Stimulated activated naive CD4-positive, alpha-beta T cell treated with Interleukin-2 at 50 U/mL for 16 hours (primary cell): ENCODE measurements at places on chromosomes 6 and 20.

DNA sequence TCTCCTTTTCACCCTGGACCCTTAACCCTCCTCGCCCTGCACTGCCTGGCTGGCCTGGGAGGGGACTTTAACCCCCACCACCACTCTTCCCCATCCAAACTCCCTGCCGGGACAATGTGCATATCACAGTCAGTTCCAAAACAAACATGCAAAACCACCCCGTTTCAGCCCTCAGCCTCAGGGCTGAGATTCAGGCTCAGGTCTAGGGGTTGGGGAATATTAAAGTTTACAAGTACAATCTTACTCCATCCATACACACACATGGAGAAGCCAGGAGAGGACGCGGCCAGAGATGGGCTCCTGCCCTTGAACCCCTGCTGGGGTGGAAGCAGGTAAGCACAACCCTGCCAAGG lies 534 bp downstream of the KIAA1755 start:
- DNase-seq: no peak

DNA sequence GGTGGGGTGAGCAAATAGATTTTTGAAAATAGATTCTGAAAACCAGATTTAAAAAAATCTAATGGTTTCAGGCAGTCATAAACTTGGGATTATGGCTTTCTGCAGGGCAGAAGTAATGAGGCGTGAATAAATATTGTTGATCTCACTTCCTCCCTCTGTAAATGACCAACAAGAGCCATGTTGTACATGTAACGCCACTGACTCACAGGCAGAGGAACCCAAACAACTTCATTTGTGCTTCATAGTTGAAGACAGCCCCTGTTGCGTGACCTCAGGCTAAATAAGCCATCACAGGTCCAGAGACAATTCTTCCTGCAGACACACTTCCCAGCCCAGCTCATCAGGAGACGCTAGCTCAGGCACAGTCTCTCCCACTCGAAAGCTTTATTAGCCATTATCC lies 59.1 kb upstream of the F13A1 start:
- DNase-seq: no peak

GRCh38 chr6:168035661-168036545 lies 38.4 kb downstream of the KIF25 start:
- no peak for DNase-seq

DNA sequence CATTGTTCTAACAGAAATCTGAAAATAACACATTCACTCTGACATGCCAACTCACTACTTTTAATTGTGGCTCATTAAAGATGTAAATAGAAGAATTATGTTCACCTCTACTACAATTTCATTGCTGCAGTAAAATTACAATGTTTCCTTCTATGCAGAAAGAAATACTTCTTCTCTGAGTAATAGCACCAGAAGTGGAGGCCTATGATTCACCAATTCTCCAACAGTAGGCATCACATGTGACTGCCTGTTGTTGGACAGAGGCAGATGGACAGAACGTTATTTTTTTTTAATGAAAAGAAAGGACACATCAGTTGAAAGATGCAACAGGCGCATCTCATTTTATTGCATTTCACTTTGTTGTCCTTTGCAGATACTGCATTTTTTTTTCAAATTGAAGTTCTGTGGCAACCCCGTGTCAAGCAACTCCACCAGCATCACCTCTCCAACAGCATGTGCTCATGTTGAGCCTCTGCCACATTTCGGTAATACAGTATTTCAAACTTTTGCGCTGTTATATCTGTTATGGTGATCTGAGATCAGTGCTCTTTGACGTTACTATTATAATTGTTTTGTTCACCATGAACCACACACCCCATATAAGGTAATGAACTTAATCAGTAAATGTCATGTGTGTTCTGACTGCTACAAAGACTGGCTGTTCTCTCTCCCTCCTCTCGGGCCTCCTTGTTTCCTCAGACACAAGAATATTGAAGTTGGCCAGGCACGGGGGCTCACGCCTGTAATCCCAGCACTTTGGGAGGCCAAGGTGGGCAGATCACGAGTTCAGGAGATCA lies 121.4 kb downstream of the ATXN1 start:
- DNase-seq: no peak

- DNase-seq: no peak
These were observed 36.4 kb downstream of the MYLK4 start for GRCh38 chr6:2714111-2714895.

GRCh38 chr6:81565071-81565470 lies 187.4 kb downstream of the TENT5A start:
- no peak for DNase-seq

DNA sequence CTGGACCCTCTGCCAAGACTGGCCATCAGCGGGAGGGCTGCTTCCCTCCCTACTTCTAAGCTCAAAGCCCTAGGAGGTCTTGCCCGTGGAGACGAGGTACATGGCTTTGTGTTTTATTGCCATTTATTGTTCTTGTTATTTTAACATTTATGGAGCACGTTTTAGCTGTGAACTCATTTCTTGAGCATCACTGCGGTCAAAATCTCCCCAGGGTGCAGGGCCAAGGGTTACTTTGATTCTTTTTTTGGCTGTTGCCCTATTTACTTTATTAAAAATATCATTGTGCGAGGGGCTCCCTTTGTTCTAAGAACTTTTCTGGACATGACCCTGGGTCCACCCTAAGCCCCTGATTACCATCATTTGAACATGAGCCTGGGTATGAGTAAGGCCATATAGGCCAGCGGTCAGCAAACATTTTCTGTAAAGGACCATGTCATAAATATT lies 51.6 kb downstream of the EYA2 start:
- no peak for DNase-seq

DNA sequence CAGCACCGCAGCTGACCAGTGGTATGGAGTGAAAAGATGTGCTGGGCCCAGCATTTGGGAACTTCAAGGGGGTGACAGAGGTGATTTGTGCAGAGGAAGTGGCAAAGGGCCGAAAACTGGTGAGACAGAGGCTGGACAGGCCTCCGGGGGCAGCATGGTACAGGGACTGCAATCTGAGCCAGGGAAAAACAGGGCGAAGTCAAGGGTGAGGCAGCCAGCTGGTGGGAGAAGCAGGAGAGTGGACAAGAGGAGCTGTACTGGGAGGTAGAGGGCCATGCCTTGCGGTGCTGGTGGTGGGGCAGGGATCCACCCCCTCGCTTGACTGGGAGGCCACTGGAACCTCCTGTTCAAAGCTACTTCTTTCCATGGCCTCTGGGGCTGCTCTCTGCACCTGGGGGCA lies 7.3 kb upstream of the GFRA4 start:
- no peak for DNase-seq

GRCh38 chr6:51915098-51915497 lies 172.3 kb downstream of the PKHD1 start:
- DNase-seq: no peak

- DNase-seq: no peak
These were observed 14.6 kb downstream of the TJAP1 start for GRCh38 chr6:43491750-43492661.

GRCh38 chr20:59580991-59581401 lies 23.3 kb upstream of the PHACTR3 start:
- DNase-seq: no peak

GRCh38 chr6:8831366-8832152 lies 396.2 kb upstream of the SLC35B3 start:
- no peak for DNase-seq

DNA sequence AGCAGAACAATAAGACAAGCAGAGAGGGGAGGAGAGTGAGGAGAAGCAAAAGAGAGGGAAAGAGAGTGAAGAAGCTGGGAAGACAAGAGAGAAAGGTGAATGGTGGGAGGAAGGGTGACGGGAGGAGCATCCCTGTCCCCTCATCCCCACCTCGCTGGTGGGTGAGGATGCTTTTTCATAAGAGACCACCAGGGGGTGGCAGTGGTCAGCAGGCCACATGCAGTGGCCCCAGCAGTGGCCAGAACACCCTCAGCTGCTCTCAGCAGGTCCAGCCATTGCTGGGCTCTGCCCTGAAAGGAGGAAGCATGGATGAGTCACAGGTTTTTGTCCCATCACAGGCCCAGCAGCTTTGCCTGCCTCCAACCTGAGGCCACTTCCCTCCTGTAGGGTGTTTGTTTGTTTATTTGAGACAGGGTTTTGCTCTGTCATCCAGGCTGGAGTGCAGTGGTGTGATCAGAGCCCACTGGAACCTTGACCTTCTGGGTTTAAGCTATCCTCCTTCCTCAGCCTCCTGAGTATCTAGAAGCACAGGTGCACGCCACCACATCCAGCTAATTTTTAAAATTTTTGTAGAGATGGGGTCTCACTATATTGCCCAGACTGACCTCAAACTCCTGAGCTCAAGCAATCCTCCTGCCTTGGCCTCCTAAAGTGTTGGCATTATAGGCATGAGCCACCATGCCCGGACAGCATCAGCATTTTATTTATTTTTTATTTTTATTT lies 24.0 kb downstream of the FGD2 start:
- peak; percentile 6 for DNase-seq

- DNase-seq: no peak
These were observed 52.6 kb upstream of the CCDC167 start for GRCh38 chr6:37552267-37552666.

GRCh38 chr6:89979481-89980119 lies 85.3 kb downstream of the GJA10 start:
- no peak for DNase-seq

DNA sequence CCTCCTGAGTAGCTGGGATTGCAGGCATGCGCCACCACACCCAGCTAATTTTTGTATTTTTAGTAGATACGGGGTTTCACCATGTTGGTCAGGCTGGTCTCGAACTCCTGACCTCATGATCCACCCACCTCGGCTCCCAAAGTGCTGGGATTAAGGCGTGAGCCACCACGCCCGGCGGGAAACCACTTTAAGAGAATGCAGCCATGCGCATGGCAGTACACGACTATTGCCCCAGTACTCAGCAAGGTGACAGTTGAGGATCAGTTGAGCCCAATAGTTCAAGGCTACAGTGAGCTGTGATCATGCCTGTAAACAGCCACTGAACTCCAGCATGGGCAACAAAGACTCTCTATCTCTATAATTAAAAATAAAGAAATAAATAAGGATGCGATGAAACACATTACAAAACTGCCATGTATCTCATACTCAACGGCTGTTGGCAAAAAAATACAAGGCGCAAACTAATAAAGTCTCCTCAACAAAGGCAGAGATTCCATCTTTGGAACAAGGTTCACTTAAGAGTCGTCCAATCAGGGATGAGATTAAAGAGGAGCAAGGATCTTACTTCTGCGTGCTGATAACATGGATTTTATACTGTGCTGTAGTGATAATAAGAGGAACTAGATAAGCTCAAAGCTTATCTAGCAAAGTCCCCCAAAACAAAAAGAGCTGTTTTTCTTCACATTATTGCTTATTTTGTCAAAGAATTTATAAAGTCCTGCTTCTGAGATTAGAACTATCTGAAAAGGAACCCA lies 51.1 kb downstream of the STAU1 start:
- DNase-seq: no peak

DNA sequence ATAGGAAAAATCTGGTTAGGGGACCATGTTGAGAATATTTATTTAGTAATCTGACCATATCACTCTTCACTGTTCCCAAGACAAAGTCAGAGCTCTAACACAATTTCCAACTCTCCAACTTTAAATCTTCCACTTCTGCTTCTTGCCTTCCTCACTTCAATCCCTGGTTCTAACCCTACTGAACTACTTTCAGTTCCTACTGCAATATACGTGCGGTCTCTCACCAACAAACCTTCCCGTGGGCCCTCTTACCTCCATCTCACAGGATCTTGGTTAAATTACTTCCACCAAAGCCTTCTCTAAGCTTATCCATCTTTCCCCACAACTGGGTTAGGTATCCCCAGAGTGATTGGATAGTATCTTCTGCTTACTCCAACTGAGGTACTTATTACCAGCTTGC lies 8.0 kb downstream of the EIF2S2 start:
- DNase-seq: no peak

GRCh38 chr20:50810063-50810462 lies 15.2 kb downstream of the BCAS4 start:
- DNase-seq: no peak

- no peak for DNase-seq
These were observed 23.4 kb upstream of the INSM1 start for GRCh38 chr20:20344476-20344875.

GRCh38 chr6:70208235-70208790 lies 94.6 kb downstream of the COL9A1 start:
- no peak for DNase-seq

GRCh38 chr6:37826188-37826587 lies 6.7 kb downstream of the ZFAND3 start:
- no peak for DNase-seq

DNA sequence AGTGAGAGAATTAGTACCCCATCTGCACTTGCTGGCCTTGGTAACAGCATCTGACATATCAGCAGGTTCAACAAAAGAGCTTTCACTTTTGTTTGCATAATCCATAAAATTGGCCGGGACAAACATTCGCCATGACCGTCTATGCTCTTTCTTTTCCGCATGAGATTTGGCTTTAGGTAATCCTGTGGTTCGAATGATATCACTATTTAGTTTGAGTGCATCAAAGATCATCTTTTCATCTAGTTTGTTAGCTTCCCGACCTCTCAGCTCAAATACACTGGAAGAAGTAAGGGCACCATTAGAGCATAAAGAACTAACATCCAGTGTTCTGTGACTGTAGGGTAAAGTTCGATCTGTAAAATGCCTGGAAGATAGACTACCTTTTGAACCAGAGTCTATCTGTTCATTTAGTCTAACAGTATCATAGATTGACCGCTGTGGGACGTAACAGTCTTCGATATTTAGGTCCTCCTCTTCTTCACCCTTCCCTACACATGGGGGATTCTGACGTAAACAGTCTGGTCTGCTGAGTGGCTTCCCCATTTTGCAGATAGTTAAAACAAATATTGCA lies 101.6 kb downstream of the DST start:
- DNase-seq: no peak

DNA sequence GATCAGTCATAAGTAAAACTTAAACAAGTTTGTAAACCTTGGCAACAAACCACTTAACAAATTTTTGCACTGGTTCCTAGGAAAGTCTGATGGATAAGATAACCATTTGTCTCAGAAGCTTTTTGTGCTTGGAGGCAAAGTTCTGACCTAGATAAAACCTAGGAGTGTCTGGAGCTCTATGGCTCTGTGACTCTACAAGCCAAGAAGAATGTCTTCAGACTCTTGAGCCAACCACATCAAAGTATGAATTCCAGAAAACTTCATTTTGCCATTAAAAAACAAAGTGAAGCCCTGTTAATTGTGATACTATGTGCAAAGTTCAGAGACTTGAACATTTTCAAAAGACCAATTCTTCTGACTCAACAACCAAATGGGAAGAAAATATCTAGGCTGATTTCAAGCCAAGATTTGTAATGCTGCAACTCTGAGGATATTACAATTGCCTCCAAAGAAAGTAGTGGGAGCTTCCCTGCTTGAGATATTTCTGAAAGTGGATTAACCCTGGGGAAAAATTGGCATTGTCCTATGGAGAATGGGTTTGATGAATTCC lies 158.1 kb upstream of the FOXQ1 start:
- DNase-seq: no peak

- no peak for DNase-seq
These were observed 31.5 kb upstream of the TBC1D32 start for GRCh38 chr6:121365536-121366521.
